ENCODE measurements at places on chromosomes 3 and 15.

- DNase-seq = peak; percentile 66
Measured at GRCh38 chr15:89333011-89333860, 1.4 kb downstream of the POLG start.

DNA sequence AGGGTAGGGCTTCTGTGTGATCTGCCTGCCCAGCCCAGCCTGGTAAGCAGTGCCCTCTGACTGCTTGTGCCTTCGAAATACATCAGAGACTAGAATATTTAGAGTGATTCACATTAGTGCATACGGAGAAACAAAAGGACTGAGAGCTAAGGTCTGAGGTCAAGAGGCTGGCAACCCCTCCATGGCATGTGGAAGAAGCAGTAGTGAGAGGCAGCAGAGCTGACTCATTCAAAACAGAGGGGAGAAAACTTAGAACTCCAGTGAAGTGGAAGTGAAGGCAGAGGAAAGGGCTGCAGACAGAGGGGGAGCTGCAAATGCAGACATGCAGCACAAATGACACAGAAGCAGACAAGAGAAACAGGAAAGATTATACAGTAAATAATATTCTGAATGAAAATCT lies 61.6 kb downstream of the ULK4 start:
- DNase-seq = peak; percentile 41

DNA sequence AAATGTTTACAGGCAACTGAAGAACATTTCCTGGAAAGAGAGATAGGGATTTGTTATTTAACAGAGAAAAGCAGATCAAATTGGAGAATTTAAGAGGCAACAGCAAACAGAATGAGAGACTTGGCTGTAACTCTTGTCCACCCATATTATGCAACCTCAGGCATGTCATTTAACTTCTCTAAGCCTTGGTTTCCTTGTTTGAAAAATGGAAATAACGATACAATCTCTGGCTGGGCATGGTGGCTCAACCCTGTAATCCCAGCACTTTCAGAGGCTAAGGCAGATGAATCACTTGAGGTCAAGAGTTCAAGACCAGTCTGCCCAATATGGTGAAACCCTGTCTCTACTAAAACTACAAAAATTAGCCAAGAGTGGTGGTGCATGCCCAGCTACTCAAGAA lies 23.7 kb downstream of the ARRDC4 start:
- no peak for DNase-seq

- DNase-seq = no peak
Measured at GRCh38 chr3:55519019-55519418, 31.9 kb upstream of the WNT5A start.

- DNase-seq = peak; percentile 80
Measured at GRCh38 chr15:63157891-63158431, 684 bp upstream of the RPS27L start.
